ENCODE measurements at places on chromosomes 2 and 18.

- peak; percentile 16 for DNase-seq
These were observed 507 bp downstream of the PKP4 start for GRCh38 chr2:158457092-158457825.

DNA sequence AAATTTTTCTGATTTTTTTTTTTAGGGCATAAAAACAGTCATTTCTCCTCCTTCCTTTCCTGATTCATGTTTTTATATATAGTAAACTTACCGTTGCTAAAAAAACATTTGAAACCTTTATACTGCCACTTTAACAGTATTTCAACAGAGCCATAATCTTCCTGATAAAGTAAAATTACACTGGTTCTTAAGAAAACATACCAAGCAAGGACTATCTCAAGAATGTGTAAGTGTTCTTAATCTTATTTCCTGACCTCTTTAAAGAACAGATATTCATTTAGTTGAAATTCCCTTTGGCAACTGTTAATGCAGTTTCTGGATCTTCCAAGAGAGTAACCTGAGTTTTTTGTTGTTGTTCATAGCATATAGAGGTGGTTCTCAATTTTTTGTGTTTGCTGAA, 26.6 kb upstream of the COLEC12 start:
- no peak for DNase-seq

DNA sequence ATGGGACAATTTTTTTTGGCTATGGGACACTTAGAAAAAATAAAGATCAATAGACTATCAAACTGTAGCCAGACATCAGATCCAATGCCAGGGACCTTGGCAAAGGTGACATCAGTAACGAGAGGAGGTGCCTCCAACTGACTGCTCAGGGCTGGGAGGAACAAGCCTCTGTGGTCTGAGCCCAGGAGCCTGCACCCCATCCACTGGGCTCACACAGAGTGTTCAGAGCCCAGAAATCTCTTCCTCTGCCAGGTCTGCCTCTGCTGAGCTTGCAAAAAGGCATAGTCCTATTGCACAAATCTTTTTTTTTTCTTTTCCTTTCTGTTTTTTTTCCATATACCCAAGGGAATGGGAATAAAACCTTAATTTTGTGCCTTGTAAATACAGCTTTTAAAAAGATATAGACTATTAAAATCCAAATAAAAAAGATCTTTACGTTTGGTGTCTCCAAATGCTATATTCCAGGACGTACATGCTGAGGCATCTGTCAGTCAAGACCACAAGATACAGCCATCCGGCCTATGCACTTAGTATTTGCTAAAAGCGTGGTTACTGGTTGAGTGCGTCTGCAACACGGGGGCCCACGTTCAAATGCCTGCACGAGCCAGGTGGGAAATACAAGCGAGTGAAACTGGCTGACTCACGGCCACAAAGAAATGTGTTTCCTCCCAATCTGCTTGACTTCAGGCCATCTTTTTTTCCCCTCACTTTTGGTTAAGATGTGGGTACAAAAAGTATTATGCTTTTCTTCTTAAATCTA, 7.8 kb upstream of the ARHGAP25 start:
- DNase-seq = peak; percentile 73

DNA sequence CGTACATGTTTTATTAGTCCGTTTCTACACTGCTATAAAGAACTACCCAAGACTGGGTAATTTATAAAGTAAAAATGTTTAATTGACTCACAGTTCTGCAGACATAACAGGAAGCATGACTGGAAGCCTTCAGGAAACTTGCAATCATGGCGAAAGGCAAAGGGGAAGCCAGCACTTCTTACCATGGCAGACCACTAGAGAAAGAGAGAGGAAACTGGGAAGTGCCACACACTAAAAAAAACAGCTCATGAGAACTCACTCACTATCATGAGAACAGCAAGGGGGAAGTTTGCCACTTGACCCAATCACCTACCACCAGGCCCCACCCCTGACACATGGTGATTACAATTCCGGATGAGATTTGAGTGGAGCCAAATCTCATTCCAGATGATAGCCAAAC, 466.2 kb downstream of the IRS1 start:
- no peak for DNase-seq

- no peak for DNase-seq
These were observed 111.3 kb downstream of the DCC start for GRCh38 chr18:52451256-52451655.

GRCh38 chr2:43029186-43029585, 197.2 kb downstream of the ZFP36L2 start:
- no peak for DNase-seq

GRCh38 chr18:2212598-2213205, 358.6 kb downstream of the METTL4 start:
- no peak for DNase-seq

GRCh38 chr2:41234093-41234492, 782.2 kb upstream of the SLC8A1 start:
- DNase-seq = no peak

DNA sequence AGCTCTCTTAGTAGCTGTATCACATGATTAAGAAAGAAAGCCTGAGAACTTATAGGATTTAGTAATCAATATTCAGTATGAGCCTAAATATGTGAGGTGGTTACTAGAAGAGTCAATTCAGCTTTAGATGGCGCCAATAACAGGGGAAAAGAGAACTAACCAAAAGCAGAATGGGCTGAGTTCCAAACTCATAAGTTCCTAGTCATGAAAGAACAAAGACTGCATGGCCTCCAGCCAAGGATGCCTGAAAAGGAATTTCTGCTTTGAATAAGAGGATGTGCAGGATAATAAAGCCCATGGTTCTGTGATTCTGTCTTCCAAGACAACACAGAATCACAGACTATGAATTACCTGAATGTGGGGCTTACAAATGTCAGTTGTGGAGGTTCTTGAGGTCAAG, 196.5 kb downstream of the SATB2 start:
- DNase-seq = no peak

GRCh38 chr18:48944634-48945033, 6.1 kb downstream of the SMAD7 start:
- DNase-seq = no peak

DNA sequence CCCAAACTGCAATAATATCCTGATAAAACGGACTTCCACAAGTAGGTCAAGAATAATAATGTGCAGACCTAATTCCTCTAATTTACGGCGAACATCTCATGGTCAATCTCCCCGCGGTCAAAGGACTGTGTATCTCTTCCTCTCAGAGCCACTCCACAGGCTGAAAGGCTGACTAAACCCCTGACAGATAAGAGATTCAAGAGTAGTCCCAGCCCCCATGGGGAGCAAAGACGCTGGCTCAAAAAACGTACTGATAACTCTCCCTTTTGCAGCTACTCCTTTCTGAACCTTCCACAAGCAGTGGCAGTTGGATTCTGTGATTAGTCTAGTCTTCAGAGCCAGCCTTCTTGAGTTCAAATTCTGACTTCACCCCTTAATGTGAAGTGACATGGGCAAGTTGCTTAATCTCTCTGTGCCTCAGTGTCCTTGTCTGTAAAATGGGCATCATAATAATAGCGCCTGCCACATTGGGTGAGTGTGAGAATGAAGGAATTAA, 19.7 kb upstream of the IL18R1 start:
- no peak for DNase-seq

DNA sequence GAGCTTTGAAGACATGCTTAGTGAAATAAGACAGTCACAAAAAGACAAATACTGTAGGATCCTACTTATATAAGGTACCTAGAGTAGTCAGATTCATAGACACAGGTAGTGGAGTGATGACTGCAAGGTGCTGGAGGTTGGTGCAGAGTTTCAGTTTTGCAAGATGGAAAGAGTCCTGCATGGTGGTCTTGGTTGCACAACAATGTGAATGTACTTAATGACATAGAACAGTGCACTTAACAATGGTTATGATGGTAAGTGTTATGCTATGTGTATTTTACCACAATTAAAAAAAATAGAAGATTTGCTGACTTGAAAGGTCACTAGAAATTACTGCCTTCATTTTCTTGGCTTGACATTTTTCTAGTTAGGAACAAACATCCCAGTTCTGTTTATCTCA, 9.5 kb downstream of the CERS6 start:
- no peak for DNase-seq

GRCh38 chr2:75460630-75461029, 100.1 kb downstream of the EVA1A start:
- DNase-seq = no peak

DNA sequence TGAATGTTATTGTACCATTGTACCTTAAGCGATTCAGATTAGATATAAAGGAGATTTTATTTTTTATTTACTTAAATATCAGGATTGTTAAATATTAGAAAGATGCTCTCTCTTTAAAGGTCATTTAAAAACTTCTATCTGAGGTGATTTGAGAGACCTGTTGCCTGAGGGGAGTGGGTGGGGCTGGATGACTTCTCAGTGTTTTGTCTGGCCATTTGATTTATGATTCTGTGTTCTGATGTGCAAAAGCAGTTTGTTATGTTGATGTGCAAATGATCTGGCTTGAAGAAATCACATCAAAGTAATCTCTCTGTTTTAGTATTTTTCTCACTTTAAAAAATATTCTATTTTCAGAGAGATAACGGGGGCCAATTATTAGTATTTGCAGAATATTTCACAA, 370.8 kb downstream of the NUP35 start:
- no peak for DNase-seq

GRCh38 chr18:74714791-74715190, 117.1 kb downstream of the ZNF407 start:
- no peak for DNase-seq

GRCh38 chr2:60485055-60485454, 68.4 kb downstream of the BCL11A start:
- DNase-seq = no peak

DNA sequence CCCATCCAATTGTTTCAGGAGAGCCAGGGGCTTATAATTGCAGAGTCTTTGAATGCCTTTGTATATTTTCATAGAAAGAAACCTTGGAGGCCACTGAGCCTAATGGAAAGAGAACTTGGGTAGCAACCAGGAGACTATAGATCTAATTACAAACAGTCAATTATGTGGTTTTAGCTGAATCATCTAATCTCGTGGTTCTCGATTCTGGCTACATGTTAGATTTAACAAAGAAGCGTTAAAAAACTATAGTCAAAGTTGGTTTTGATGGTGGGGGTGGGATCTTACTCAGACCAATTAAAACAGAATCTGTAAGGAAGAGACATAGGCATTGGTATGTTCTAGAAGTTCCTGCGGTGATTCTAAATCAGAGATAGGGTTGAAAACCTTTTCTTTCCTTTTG, 344.1 kb downstream of the CNTNAP5 start:
- DNase-seq = no peak

GRCh38 chr2:159879051-159879604, 81.1 kb upstream of the CD302 start:
- no peak for DNase-seq

- no peak for DNase-seq
These were observed 18.7 kb upstream of the ACVR1 start for GRCh38 chr2:157894694-157895435.

DNA sequence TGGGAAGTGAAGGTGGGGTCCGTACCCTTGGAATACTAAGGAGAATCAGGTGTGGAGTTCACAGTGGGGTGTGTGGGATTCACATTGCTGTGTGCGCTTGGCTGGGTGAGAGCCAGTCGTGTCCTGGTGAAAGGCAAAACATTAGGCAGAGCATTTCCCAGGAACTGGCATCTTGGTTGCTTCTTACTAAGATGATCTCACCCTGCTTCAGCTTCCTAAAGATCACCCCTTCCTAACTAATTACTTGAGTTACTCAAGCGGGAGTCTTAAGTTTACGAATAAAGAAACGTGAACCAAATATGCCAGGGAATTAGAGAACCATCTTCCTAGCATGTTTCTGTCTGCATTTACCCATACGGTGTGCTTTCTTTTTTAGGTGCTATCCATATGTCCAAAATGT, 122.9 kb downstream of the NCK2 start:
- no peak for DNase-seq

- DNase-seq = no peak
These were observed 121.7 kb downstream of the LYPD6B start for GRCh38 chr2:149160195-149160594.

- DNase-seq = no peak
These were observed 458.5 kb downstream of the CPS1 start for GRCh38 chr2:211014906-211015305.

DNA sequence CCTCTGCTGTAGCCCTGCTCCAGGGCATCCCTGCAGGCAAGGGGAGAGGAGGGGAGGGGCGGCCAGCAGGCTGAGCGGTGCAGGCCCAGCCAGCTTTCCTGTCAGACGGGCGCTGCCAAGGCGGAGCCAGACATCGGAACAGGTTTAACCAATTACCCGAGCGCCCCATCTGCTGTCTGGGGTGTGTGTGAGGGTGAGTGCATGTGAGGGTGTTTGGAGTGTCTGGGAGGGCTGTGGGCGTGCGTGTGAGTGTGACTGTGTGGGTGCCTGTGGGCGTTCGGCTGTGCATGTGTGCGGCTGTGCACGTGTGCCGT, 20.0 kb downstream of the EMX1 start:
- DNase-seq = no peak

DNA sequence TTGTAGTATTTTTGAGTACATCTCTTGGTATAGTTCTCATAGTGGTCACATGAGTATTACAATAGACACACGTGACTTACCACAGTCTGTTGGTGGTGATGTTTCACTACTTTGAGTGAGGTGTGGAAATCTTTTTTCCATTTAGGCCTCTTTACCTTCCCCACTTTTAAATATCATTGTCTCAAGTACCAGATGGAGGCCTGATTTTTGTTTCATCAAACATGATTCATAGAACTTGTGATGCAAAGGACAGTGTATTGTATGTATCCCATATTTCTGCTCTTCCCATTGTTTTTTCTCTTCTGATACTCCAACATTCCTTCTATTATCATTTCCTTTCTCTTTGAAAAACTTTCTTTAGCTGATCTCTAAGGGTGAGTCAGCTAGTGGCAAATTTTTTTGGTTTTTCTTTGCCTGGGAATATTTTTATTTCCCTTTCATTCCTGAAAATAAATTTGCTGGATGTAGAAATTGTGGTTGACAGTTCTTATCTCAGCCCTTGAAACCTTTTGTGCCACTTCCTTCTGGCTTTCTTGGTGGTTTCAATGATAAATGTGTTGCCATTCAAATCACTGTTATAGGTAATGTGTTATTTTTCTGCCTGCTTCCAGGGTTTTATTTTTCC, 32.8 kb downstream of the RFX8 start:
- DNase-seq = no peak
